Sigmoid colon (tissue), 7 donors: ENCODE measurements at places on chromosomes 4 and X. TPM values are rescaled to one million over a fixed set of nuclear protein-coding genes. Genes with fewer than 3 reads are reported as not detected.

Gene MAGEE2
- total RNA-seq = not detected

Gene FGF5
- total RNA-seq = 0.33 TPM

- H3K4me3 ChIP-seq = no peak overlapping the region
- H3K27me3 ChIP-seq = no peaks in the 10 kb centered on the region
- H3K4me1 ChIP-seq = no peaks in the 10 kb centered on the region
- H3K36me3 ChIP-seq = no peaks in the 10 kb centered on the region
Measured at GRCh38 chr4:122305853-122306252, 73.0 kb upstream of the ADAD1 start.

- no peak for DNase-seq
- H3K27ac ChIP-seq = no peak overlapping the region
- no peaks in the 10 kb centered on the region for H3K36me3 ChIP-seq
- H3K4me3 ChIP-seq = no peak overlapping the region
- no peaks in the 10 kb centered on the region for H3K27me3 ChIP-seq
Measured at GRCh38 chr4:164212134-164212533, 541.8 kb upstream of the SMIM31 start.

DNA sequence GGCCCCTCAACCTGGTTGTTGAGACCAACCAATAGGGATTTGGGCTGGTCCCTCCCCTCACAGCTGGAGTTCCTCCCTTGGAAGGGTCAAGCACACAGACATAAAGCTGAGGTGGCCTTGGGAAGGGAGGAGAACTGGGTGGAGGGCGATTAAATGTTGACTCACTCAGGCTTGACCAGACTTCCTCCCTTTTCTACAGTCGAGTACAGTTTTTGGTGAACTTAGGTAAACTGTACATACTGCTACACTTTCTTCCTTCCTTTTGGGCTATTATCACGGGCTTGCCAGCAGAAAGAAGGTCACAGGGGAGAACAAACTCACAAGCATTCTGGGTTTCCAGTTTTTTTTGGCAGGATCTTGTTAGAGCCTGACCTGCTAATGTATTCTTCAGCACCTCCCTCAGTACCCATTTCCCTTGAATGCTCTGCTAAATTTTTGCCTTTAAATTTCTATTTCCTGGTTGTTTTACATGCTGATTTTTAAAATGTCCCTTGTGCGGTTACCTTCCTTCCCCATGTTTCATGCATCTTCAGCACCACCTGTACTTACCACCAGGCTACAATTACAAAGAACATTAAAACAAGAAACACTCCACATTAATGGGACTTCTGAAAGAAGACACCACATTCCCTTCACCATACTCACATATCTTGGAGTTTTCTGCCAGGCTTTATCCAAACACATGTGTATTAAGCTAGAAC, 135.2 kb upstream of the RASGEF1B start:
- H3K27me3 ChIP-seq = no peaks in the 10 kb centered on the region
- H3K36me3 ChIP-seq = no peaks in the 10 kb centered on the region
